ENCODE measurements at places on chromosomes 2 and 18.

DNA sequence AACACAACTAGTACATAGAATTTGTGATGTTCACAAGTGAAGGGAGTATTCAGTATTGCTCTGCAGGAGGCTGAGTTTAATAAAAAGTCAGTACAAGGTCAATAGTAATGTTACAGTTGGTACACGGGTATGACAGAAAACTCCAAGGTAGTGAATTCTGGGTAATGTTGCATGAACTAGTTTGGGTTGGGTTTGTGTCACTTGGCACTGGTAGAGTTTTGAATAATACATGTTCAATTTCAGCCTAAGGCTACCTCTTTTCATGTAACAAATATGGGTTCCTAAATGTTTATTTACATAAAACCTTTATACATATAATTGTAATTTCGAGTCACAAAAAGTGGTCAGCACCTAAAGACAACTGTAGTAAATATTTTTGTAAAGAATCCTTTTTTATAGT, 19.4 kb downstream of the CTIF start:
- no peak for DNase-seq

DNA sequence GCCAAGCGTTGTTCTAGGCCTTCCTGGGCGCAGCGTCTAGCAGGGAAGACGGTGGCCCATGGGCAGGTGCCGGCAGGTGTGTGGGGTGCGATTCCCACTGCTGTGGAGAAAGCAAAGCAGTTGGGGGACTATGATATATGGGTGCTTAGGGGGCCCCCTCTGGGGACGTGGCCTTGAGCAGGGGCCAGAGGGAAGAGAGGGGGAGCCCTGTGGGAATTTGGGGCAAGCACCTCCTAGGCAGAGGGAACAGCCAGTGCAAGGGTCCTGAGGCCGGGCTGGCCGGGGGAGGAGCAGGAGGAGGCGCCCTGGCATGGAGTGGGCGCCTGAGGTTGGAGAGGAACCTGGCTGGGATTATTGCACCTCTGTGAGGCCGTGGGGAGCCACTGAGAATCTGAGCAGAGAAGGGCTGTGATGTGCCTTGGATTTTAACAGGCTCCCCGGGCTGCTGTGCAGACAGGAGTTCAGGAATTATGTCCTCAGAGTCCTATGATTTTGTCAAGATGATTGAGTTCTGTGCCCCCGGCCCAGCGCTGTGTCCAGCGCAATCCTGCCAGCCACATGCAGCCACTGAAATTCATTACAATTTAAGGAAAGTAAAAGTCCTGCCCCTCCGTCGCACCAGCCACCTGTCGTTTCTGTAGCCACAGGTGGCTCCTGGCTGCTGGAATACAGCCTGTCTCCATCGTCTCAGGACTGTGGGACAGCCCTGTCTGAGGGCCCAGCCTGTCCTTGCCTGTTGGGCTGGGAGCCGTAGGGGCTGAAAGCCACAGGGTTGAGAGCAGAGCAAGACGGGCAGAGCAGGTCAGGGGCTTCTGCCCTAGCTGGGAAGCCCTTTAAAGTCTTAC, 9.1 kb upstream of the KLHL30 start:
- DNase-seq = no peak

GRCh38 chr2:140892436-140892835, 1238.4 kb downstream of the LRP1B start:
- no peak for DNase-seq

DNA sequence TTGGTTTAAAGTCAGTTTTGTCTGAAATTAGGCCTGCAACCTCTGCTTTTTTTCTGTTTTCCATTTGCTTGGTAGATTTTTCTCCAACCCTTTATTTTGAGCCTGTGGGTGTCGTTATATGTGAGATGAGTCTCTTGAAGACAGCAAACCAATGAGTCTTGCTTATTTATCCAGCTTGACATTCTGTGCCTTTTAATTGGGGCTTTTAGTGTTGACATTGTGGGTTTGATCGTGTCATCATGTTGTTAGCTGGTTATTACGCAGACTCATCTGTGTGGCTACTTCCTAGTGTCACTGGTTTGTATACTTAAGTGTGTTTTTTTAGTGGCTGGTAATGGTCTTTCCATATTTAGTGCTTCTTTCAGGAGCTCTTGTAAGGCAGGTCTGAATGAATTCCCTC, 18.8 kb downstream of the TMEM87B start:
- no peak for DNase-seq

GRCh38 chr2:128817171-128817570, 498.5 kb upstream of the HS6ST1 start:
- DNase-seq = no peak

- DNase-seq = no peak
Observed at GRCh38 chr2:177939211-177939610, 133.4 kb downstream of the PDE11A start.

DNA sequence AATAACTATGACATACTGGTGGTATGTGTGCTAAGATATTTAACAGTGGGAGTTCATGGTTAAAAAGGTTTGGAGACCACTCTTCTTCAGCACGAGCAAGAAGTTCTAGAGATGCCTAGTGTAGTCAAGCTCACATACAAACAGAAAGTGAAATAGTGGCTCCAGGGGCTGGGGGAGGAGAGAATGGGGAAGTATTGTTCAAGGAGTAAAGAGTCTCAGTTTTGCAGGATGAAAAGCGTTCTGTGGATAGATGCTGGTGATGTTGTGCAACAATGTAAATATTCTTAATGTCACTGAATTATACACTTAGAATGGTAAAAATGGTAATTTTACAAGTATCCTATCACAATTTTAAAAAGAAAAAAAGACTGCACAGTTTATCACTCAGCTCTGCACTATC, 29.0 kb upstream of the EPAS1 start:
- no peak for DNase-seq

- DNase-seq = no peak
Observed at GRCh38 chr18:44943311-44943881, 262.7 kb downstream of the SETBP1 start.

DNA sequence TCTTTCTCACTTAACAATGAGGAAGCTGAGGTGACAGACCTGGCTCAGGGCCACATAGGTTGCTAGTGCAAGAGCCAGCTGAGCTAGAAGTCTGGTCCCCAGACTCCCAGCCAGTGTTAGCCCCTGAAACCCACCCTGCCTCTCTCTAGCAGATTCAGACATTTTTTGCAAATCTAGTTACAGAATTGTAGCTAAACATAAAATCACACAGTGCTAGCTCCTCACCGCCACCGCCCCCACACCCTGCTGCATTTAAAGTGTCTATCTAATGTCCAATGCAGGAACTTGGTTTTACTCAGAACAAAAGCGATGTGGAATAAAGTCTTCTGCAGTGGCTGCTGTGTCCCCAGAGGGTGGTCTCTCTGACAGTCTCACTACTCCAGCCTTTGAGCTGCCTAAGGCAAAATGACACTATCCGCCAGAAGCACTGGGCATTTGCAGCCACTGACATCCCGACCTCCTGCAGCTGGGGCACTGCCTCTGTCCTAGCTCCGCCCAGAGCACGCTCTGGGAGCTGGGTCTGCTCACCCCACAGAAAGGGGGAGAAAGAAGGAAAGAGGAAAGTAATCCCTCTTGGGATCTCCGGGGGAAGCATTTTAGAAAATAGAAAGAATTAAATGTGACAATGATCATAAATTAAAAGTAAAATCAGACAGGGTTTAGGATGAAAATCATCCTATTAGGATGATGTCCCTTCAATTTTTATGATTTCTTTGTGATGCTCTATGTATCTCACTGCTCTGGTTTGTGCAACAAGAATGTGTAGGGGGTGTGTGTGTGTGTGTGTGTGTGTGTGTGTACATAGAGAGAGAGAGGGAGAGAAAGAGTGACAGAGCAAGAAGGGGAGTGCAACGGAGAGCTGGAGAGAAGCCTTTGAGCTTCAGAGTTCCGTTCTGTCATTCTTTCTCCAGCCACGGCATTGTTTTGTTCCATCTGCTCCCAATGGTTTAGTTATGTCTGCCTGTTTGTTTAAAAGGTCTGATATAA, 50.5 kb upstream of the ST8SIA3 start:
- DNase-seq = no peak

DNA sequence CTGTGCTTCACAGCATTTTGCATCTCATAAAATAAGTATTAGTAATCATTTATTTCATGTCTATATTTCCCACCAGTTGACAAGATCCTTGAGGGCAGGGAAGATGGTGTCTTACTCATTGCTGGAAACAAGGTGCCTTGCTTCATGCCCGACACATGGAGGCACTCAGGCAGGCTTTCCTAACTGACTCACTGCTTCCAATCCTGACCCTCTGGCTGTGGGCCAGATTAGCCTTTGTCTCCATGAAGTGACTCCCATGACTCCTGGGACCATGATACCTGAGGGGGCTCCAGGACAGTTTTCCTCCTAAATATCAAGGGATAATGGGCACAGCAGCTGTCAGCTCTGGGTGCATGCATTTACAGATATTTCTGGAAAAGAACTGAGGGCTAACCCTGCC, 275.1 kb downstream of the AGPS start:
- DNase-seq = no peak

GRCh38 chr2:43325107-43325811, 98.9 kb upstream of the ZFP36L2 start:
- no peak for DNase-seq

DNA sequence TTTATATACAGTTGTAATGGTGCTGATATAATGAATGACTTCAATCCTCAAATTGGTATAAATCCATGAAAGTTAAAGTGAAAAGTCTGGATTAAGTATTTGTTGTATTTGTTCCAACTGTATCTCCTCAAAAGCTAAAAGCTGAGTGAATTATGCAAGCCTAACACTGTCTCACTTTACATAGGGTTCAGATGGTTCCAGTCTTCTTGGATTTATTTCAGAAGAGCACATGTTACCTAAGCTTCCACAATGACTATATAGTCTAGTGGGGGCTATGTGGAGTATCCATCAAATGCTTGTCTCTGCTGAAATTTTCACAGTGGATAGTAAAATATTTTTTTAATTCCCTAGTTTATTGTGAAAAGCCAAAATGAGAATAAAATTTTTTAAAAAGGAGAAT, 13.0 kb downstream of the MCEE start:
- no peak for DNase-seq

DNA sequence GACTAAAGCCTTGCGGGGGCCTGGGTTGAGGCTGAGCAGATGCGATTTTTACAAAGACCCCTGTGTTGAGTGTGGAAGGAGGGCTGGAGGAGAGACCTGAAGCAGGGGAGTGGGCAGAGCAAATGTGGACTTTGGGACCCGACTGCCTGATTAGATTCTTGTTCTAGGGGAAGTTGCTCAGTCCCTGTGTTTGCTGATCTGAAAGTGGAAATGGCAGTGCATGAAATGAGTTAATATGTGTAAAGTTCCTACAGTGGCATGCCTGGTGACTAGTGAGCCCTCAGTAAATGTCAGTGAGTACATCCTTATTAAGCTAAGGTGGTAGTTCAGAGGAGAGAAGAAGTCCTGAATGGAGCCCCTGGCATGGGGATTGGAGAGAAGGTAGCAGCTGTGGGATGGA, 52.3 kb downstream of the ARMC9 start:
- DNase-seq = no peak

- DNase-seq = no peak
Observed at GRCh38 chr2:145743011-145743410, 1223.1 kb upstream of the ZEB2 start.

GRCh38 chr2:25726522-25726921, 53.1 kb upstream of the DTNB start:
- no peak for DNase-seq

- no peak for DNase-seq
Observed at GRCh38 chr2:128771401-128771800, 452.7 kb upstream of the HS6ST1 start.

- no peak for DNase-seq
Observed at GRCh38 chr2:78020491-78020890, 498.3 kb upstream of the LRRTM4 start.

GRCh38 chr2:216151313-216152025, 42.3 kb downstream of the XRCC5 start:
- DNase-seq = no peak

- DNase-seq = peak; percentile 84
Observed at GRCh38 chr2:5932556-5933469, 240.6 kb downstream of the SOX11 start.

DNA sequence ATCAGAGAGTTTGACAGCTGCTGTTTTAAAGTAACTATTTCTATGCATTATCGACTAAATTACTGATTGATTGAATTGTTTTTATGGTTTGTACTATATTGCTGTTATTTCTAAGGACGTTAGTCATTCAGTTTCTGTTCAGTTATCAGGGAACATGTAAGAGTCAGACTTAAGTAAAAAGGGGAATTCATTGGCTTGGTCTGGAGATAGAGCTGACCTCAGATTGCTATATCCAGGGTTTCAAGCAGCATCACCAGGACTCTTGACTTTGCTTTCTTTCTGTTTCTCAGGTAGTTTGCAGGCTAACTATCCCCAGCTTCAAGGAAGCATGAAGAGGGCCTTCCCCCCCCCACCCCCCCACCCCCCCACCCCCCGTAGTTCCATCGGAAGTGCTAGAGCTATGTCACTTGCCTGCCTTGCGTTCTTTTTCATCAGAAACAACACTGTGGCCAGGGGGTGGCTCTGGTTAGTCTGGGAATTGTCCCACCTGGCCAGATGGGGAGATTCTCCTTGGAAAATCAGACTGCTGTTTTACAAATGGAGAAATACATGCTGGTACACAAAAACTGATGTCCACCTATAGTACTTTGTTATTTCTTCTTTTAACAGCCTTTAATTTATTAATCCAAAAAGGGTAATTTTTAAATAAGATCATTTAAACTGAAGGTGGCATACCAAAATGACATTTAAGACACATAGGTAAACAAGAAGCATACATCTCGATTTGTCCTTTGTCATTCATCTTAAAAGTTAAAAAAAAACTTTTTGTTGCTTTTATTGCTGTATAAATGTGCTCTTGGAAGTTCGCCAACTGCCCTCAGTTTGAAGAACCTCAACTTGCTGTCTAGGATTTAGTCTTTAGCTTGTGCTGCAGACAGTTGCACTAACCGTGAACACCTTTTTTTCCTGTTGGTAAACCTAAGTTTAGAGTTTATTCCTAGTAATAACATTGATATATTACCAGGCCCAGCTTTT, 9.4 kb downstream of the SMAD4 start:
- no peak for DNase-seq

DNA sequence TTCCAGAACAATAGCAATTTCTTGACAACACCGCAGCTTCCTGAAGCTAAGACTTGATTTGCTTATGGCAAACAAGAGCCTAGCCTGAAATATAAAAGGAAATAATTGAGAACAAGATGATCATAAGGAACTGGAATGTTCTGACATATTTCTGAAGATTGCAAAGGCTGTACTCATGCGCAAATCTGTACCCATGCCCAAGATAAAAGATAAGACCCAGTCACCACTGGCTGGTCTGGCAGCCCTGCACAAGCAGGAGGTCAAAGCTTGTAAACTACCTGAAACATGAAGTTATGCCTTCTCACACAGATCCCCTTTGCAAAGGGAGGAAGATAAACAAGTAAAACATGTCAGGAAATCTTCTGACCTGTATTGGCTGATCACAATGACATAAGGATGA, 160.8 kb upstream of the GYPC start:
- DNase-seq = no peak

DNA sequence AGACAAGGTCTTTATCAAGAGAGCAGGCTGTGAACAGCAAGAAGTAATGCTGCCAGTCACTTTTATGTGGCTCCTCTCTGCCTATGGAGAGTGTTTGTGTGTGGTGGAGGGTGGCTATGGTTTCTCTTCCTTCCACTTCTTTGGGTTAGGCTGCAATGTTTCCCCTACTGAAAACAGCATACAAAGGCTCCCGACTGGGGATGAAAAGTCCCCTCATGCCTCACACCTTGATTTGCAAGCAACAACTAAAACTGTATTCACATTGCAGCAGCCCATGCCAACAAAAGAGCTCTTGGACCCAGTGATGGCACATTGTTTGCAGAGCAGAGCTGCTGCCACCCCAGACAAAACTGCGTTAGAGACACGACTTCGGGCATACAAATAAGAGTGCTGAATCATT, 301.6 kb downstream of the SLC8A1 start:
- peak; percentile 9 for DNase-seq
